Osteocyte (in vitro differentiated cells): ENCODE measurements at places on chromosomes 3 and 15. TPM values are rescaled to one million over a fixed set of nuclear protein-coding genes. Genes with fewer than 3 reads are reported as not detected.

Gene SELENOK
- total RNA-seq = 31.6 and 32.8 TPM in 2 replicates

GRCh38 chr3:129527262-129527661, 1.2 kb upstream of the RHO start:
- DNase-seq = no peak

Gene FRMD5
- total RNA-seq = not detected in 2 replicates

Gene EXD1
- not detected in 2 replicates for total RNA-seq

GRCh38 chr3:34008836-34009809, 210.7 kb downstream of the PDCD6IP start:
- DNase-seq = no peak

DNA sequence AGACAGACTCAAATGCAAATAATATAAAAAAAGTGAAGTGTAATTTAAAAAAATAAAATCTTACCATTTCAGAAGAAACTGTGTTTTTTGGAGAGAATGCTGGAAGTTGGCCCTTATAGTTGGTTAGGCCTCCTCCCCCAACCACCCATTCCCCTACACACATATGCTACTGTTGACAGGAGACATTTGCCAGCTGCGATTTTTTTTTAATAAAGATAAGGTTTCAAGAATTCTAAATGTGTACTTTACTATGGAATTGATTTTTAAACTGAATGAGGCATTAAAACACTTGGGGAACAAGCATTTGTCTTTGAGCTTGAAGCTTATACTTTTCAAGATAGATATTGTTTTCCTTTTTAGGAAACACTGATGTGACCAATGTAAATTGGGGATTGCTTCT, 4.4 kb upstream of the SSR3 start:
- DNase-seq = no peak

- no peak for DNase-seq
Observed at GRCh38 chr3:108509263-108509662, 1.1 kb downstream of the MYH15 start.

- no peak for DNase-seq
Observed at GRCh38 chr15:58931987-58932588, 1.4 kb downstream of the SLTM start.

DNA sequence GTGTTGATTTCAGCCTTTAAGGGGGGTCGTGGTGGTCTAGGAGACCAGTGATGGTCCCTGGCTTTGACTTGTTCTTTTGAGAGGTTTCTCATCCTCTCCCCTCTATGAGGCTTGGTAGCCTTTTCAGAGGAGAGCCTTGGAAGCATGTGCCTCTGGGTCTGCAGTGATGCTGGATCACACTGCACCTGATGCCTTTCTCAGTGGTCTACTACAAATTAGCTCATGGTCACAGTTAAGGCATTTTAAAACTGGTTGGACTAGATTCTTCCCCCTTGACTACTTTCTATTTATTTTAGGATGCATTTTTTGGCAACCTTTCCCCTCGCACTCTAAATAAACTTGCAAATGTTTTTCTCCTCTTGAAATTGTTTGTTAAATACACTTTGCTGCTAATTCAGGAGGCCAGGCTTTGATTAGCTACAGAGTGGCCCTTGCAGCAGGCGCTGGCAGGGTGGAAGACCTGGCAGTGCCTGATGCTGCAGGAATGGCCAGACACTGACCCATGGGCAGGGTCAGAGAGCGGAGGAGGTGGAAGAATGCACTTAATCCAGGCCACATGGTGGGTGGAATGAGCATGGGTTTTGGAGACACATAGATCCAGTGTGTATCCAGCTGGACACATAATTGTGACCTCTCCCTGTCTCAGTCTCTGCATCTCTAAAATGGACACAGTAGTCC, 318.8 kb upstream of the CTDSPL start:
- no peak for DNase-seq

Gene P3H2
- 132 and 143 TPM in 2 replicates for total RNA-seq

DNA sequence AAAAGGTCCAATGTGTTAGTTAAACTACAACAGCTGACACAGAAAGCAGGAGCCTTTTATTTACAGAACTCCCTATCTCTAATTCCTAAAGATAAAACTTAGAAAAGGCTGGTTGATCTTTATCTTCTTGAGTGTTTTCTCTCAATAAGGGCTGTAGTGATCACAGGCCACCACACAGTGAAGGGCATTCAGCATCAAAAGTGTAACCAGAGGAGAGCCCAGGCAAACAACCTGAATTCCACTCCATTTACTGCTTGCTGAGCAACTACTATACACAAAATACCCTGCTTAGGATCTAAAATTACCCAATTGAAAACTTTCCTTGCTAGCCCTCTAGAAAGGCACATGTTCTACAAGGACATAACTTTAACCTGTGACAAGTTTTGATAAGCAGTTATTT, 122.7 kb downstream of the MEIS2 start:
- DNase-seq = no peak

DNA sequence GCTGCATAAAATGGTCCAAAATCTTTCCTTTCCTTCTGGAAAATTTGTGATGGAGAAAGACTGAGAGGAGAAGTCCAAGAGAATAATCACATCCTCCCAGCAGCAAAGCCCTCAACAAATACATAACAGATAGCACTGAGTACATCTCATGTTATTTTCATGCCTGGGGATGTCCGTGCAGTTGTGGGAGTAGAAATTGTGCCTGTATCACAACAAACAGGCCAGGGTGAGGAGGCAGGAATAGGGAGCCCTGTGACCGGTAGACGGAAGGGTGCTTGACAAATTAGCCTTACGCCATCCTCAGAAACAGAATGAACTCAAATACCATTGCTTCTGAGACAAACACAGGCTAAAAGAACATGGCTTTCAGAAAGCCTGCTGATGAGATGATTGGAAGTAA, 333.2 kb upstream of the UMPS start:
- DNase-seq = no peak

DNA sequence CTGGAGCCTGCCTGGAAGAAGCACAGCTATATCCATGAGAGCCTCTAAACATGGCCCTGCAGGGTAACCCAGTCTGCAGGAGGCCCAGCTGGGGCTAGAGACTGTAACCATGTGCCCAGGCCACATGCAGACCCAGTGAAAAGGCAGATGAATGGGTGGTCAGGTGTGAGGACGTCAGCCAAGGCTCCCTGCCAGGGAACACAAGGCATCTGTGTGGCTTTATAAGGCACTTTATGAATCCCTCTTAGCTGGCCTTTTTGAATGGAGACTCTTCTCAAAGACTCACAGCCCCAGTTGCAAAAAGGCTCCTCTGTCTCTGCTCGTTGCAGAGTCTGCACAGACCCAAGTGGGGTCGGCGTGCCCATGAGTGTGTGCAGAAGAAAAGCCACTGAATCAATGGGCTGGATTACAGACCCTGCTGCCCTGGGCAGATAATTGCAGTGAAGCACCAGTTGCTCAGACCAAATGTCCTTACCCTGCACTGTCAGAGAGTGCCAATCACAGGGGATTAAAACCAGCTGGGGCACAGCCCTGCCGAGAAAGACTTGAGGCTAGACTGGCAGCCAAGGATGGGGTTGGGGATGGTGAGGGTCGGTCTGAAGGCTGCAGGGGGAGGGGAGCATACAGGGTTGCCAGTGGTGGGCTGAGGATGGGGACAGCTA, 154.2 kb downstream of the RAB11A start:
- no peak for DNase-seq

DNA sequence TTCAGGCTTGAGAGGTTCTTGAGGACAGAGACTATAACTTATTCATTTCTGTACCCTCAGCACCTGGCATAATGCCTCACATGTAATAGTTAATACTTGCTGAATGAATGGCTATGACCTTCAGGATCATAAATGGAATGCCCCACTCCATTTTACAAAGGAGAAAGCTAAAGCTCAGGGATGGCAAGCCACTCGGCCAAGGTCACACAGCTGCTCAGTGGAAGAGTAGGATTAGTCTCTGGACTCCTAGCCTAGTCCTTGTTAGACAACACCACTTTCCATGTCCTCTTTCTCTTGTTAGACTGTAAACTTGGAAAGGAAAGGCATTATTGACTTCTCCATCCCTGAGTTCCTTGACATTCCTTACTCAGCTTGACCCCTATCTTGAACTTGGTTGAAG, 3.2 kb upstream of the ALPK3 start:
- no peak for DNase-seq

Gene EFCC1
- total RNA-seq = 0.13 TPM in 1 of 2 replicates, not detected in the other

DNA sequence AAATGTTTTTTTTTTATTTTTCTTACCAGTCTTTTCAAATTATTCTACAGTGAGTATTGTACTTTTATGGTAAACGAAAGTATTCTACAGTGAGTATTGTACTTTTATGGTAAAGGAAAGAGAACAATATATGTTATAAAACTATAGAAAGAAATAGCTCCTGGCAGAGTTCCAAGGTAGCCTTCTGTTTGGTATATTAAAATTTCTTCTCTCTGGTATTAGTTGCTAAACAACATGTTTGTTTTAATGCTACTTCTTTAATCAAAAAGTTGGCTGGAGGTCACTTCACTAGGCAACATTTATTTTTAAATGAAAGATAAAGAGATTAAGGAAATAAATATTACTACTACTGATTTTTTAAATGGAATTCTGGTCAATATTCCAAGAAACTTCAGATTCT, 108.6 kb upstream of the ARL6 start:
- DNase-seq = no peak

- no peak for DNase-seq
Observed at GRCh38 chr3:112374333-112374734, 41.4 kb downstream of the CD200 start.

GRCh38 chr15:96627031-96627568, 296.6 kb downstream of the NR2F2 start:
- no peak for DNase-seq

Gene APOD
- total RNA-seq = 2.6 and 3.2 TPM in 2 replicates

DNA sequence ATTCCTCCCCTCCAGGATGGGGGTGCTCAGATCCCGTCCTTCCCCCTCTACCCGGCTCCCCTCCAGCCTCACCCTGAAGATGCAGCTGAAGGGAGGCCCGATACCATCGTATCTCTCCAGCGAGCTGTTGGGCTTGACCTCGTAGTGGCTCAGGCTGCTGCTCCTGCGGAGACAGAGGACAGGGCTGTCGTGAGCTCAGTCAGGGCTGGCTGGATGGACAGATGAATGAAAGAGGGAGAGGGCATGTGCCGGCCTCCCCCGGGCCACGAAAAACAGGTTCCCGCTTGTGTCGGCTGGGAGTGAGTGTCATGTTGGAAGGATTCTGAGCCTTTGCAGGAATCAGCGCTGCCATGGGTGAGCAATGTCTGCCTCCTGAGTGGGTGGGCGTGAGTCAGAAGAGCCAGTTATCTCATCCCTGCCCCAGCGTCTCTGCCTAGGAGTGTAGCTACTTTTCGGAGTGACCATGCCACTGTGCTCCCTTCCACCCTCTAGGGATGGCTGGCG, 35.2 kb downstream of the FEM1B start:
- DNase-seq = peak; percentile 80

DNA sequence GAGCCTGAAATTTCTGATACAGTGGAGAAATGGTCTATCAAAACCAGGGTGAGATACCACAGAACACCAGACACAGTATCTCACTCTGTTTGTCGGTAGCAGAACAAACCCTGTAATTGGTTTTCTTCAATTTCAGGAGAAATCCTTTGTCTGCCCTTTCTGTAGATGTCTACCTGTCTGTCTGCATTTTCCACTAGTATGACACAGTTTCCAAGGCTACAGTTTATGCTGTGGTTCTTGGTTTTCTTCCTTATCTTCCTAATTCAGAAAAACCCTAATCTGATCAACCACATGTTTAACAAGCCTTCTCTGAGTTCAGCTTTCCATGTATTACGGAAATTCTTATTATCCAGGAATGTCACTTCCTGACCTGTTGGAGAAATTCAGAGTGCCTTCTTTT, 70.8 kb downstream of the SCN11A start:
- no peak for DNase-seq

GRCh38 chr3:30355622-30356021, 250.8 kb upstream of the TGFBR2 start:
- no peak for DNase-seq

- DNase-seq = no peak
Observed at GRCh38 chr15:32694222-32694983, 23.4 kb upstream of the GREM1 start.

DNA sequence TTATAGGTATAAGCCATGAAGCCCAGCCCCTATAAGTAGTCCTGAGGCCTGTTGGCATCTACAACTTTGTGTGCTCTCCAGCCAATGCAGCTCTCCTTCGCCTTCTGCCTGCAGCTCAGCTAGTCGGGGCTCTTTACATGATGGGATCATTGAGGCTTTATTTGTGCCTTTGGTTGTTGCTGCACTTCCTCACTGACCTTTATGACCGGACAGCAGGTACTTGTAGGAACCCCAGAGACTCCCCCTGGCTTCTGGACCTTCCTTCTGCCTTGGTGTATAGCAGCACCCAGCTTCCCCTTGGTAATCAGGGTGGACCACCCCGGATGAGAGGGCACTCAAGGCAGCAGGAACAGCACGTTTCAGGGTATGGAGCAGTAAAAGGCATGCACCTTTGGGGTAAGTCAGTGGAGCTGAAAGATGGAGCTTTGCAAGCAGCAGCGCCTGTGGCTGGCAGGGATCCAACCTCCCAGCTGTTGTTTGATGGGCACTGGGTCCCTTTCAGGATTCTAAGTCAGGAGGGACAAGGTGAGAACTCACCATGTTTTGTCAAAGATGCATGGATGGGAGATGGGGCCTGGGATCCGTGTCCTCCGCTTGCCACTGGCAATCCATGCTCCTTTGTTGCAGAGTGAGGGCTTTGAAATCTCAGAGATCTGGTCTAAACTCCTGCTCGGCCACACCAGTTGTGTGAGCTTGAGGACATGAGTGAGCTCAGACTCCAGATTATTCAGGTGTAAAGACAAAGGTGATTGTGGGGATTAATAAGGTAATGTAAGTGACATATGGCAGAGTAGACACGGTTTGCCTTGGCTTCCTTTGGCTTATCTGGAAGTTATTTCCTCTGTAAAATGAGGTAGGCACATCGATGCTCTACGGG, 65.1 kb upstream of the KLF13 start:
- peak; percentile 75 for DNase-seq

DNA sequence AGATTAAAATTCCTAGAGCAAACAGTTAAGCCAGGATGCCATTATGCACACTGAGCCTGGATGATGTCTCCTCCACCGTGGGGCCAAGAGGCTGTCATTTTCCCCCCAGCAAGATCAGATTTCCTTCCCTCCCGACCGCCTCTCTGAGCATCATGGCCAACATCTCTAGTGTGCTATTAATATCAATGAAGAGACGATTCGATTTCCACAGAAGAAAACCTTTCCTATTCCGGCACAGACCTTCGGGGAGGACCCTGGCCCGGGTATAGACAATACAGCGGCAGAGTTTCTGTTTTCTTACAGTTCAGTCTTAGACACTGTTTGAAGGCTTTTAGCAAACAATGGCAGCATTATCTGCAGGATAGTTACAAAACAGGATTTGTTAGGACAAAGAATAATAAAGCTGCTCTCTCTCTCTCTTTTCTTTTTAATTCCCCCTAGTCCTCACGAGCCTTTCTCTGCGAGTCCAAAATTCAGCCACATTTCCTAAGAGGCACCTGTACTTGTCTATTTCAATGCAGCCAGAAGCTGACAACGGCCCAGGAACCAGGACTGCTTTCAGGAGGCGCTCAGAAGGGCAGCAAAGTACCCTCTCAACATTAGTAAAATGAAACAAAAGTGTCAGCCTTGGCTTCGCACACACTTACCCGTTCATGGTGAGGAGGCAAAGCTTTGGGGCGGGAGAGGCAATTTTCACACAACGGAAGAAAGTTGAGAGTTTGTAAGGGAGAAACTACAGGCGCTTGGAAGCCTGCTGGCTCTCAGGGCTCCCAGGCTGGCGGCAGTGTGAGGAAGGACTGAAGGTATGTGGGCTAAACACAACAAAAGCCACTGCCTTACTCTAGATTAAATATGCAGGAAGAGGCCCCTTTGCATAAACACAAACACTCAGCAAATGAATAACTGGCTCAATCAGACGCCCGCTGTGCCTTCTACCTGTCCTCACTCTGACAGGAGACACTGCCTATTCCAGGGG, 278.0 kb downstream of the FOXP1 start:
- no peak for DNase-seq

GRCh38 chr3:107227091-107227490, 150.1 kb upstream of the CCDC54 start:
- DNase-seq = no peak

- DNase-seq = no peak
Observed at GRCh38 chr3:106348139-106348690, 479.4 kb upstream of the CBLB start.
